ENCODE measurements at places on chromosomes 2 and 18.

DNA sequence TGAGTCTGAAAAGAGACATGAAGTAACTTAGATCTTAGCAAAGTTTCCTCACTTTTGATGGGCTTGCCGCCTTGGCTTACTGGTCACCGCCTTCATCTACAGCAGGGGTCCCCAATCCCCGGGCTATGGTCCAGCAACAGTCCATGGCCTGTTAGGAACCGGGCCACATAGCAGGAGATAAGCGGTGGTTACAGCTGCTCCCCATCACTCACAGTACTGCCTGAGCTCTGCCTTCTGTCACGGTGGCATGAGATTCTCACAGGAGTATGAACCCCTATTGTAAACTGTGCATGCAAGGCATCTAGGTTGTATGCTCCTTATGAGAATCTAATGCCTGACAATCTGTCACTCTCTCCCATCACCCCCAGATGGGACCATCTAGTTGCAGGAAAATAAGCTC is 72.9 kb downstream of the BIN1 start:
- DNase-seq, result no peak

- DNase-seq, result no peak
These were observed 2.8 kb downstream of the PHLPP1 start for GRCh38 chr18:62717925-62718800.

- DNase-seq, result no peak
These were observed 227.6 kb upstream of the ETAA1 start for GRCh38 chr2:67169417-67170140.

- DNase-seq, result no peak
These were observed 4.0 kb upstream of the RNF152 start for GRCh38 chr18:61896757-61897156.

Data from T1000 (cell line).